ENCODE measurements at places on chromosomes 7 and 10.
A peak's percentile ranks its signal among the peaks of the same experiment; 100 is the strongest.

DNA sequence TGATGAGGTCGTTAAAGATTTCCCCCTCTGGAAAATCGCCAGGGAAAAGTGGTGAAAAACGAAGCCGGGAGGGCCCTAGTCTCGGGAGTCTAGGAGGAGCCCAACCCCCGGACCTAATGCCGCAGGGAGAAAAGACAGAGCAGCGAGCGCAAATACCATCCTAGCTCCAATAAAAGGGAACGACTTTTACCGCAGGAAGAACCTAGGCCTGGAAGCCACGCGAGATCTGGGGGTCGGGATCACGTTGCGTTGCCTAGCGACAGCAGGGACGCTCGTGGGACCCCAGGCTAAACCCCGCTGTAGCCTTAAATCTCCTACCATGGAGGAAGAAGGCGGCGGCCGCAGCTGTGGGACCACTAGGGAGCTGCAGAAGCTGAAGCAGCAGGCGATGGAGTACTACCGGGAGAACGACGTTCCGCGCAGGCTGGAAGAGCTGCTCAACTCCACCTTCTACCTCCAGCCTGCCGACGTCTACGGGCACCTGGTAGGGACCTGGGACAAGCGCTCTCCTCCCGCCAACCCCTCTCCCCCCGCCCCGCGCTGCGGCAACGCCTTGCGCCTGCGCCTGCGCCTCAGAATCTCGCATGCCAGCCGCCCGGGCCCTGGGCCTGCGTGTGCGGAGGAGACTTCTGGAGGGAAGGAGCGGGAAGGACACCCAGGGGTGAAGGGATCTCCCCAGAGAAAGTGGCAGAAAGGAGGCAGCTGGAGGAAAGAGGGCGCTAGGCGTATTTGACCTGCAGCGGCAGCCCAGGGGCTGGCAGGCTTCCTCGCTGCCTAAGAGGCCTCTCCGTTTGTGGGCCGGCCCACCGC lies at the start of gene ENO4:
TSS of gene ENO4 (plus strand) at position 252 of the 810 bp plus-strand sequence. CDS start at position 320, 68 bp downstream.
- no peak for DNase-seq

- no peak for DNase-seq
These were observed 735.9 kb downstream of the GATA3 start for GRCh38 chr10:8790390-8790789.

DNA sequence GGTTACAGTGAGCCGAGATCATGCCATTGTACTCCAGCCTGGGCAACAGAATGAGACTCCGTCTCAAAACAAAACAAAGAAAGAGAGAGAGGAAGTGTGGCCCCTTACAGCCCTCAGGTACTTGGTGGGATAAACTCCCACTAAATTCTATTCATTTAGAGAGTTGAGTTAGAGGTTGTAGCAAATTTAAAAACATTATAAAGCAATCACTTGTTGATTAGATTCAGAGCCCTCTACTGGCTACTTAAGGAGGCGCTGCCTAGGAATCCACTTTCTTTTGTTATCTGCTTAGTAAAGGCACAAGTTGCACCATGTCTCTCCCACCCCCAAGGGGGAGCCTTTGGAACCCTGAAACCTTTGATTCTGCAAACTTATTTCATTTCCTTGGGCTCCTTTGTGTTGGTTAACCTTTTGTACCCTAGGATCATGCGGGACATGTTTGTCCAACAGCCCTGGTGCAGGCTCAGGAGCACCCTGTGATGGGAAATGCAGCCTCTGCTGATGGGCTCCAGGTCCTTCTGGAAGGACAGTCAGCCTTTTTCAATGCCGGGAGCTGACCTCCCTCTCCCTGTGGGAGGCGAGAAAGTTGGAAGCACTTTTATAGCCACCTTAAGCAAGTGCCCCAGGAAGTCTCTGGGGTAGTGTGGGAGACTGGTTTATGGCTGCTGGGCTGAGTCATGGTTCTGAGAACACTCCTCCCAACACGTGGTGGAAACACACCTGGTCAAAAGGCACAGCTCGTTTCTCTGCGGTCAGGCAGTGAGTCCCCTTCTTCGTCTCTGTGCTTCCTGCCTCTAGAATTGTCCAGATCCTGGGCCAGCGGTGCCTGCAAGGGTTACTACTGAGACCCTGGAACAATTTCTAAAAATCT lies 2.3 kb downstream of the HKDC1 start:
- peak; percentile 57 for DNase-seq

- DNase-seq: no peak
These were observed 558.8 kb upstream of the GALNT17 start for GRCh38 chr7:70573071-70573661.

DNA sequence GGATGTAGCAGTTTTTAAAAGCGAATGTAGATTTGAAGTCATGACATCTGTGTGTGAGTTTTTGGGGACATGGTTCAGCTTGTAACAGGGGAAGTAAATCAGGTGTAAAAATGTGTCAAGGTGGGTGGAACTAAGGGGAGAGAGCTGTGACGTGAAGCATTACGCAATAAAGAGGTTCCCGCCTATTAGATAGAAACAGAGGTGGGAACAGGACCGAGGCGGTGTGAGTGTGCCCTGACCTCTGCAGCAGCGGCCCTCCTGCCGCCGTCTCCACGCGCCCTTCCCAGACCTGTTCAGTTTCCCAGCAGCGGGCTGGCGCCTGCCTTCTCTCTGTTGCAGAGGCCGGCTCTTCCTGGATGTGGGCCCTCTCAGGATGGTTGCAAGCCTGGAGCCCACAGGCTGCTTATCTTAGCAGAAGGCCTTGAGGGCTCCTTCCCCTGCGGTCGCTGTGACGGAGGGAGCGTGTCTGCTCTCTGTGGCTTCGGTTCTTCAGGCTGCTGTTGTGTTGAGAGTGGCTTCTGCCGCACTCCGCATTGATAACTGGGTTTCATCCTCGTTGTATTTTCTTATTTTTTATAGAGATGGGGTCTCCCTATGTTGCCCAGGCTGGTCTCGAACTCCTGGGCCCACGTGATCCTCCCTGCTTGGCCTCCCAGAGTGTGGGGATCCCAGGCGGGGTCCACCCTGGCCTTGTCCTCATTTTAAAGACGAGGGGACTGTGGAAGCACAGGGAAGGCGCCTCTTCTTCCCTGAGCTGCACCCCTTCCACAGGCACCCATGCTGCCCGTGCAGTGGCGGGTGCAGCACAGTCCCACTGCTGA lies 65.0 kb downstream of the DNAJB6 start:
- DNase-seq: no peak

- no peak for DNase-seq
These were observed 189.7 kb downstream of the GFRA1 start for GRCh38 chr10:116083226-116083762.
